ENCODE measurements at places on chromosomes 12 and 14.

- no peak for DNase-seq
These were observed 5.7 kb upstream of the PLEK2 start for GRCh38 chr14:67417633-67418032.

- DNase-seq, result no peak
These were observed 51.0 kb downstream of the SPTLC2 start for GRCh38 chr14:77565289-77565993.

DNA sequence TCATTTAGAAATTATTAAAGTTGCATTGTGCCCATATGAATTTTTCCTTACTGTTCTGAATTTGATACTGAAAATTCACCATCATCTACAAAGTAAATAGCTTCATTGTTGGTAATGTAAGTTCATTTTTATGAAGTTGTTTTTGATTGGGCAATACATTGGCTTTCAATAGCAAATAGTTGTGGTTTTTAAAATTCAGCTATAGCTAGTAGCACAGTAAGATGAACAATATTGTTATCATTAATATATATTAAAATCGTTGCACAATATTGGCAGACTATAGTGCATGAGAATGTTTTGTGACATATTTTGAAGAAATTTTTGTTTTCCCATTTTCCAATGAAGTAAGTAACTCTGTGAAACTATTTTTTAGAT, 575.0 kb downstream of the PRKD1 start:
- no peak for DNase-seq

DNA sequence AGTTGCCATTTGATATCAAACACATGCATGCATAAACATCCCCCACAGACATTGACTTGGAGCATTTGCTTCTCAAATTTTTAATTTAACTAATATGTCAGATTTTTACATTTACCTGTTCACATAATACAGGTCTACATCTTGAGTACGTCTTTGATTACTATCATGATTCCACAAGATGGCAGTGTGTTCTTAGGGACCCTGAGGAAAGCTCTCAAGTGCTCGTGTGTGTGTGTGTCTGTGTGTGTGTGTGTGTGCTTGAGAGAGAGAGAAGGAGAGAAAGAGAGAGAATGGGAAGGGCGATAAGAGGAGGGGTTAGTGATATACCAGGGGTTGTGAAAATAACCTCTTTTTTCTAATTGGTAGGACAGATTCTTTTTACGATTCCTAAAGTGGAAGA, 167.1 kb upstream of the OR4E1 start:
- DNase-seq, result no peak

DNA sequence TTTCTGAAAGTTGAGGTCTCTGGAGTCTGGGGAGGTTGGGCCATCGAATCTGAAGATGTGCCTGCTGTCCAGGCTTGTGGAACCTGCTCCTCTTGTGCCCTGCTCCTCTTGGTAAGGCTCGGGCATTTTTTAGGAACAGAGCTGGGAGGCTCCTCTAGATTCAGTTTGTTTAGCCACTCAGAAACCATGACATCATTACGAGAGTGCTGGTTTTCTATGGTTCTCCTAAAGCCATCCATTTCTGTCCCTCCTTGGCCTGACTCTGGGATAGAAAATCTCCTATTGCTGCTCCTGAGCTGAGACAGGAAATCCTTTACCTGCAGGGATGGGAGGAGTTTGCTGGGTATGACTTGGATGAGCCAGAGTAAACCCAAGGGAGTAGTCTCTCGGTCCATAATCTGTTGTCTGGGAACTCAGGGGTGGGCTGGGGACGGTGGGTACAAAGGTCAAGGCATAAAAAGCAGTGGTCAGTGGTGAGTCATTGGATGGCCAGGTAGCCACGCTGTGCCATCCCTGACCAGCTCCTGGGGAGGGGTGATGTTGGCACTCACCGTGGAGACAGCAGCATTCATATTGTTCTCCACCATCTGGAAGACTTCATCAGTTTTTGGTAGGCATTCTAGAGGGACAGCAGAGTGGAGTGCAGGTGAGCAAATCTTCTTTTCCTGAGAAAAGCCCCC, 2.4 kb upstream of the ADCY4 start:
- no peak for DNase-seq

DNA sequence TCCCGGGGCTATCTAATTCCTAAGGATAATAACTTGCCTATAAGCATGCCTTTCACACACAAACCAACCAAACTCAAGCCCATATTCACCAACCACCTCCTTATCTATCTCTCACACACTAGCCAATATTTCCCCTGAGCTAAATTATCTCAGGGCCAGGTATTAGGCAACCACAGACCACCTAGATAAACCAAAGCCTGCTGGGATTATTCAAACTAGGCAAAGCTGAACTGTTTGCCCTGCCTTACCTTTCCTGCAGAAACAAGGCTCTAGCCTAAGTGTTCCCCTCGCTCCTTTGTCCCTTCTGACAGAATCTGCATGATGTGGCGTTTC, 114.7 kb upstream of the EEA1 start:
- no peak for DNase-seq
